ENCODE measurements at places on chromosomes 3 and 15. TPM values are rescaled to one million over a fixed set of nuclear protein-coding genes. Genes with fewer than 3 reads are reported as not detected.

DNA sequence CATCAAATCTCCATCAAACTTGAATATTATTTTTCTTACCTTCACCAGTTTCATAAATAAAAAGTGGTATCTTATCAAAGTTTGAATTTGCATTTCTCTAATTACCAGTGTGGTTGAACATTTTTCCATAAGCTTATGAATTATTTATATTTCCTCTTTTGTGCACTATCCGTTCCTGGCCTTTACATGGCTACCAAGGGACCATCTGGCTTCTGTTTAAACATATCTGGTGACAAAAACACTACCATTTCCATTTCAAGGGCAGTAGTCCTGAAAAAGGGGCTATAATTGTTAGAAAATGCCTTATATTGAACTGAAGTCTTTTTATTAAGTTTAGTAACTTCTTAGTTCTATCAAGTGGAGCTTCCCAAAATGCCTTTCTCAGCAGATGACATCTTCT is 44.3 kb upstream of the TM4SF4 start:
- no peaks in the 10 kb centered on the region for H3K27me3 ChIP-seq
- H3K27ac ChIP-seq: no peak overlapping the region
- no peak for DNase-seq
- no peak overlapping the region for H3K4me3 ChIP-seq

DNA sequence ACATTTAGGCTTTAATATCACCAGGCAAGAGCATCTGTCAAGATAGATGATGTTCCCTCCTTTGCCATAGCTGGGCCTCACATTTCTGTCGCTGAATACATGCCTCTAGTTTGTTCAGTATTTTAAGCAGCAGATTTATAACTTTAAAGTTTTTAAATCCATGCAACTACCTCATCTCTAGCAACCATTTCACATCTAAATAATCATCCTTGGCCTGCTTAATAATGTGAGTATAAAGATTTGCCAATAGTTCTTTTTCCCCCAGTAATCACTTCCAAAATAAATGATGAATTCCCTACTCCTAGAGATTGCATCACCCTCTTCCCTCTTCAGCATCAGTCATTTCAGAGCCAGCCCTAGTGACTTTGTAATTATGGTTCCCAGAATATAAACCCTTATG is 36.2 kb upstream of the FILIP1L start:
- H3K4me3 ChIP-seq: no peak overlapping the region
- peaks cover 8% of the 10 kb centered on the region for H3K36me3 ChIP-seq
- H3K4me1 ChIP-seq: no peaks in the 10 kb centered on the region
- no peaks in the 10 kb centered on the region for H3K27me3 ChIP-seq

- no peak overlapping the region for H3K27ac ChIP-seq
- H3K27me3 ChIP-seq: no peaks in the 10 kb centered on the region
- no peak for DNase-seq
- no peaks in the 10 kb centered on the region for H3K36me3 ChIP-seq
Measured at GRCh38 chr3:28923994-28924393, 356.9 kb upstream of the RBMS3 start.

The FYCO1 gene
- 6.7 TPM for polyA plus RNA-seq

The GRK7 gene
- polyA plus RNA-seq: not detected
